ENCODE measurements at places on chromosomes 16 and 17.

GRCh38 chr17:50035421-50035879 lies 20.5 kb upstream of the ITGA3 start:
- no peak for DNase-seq

DNA sequence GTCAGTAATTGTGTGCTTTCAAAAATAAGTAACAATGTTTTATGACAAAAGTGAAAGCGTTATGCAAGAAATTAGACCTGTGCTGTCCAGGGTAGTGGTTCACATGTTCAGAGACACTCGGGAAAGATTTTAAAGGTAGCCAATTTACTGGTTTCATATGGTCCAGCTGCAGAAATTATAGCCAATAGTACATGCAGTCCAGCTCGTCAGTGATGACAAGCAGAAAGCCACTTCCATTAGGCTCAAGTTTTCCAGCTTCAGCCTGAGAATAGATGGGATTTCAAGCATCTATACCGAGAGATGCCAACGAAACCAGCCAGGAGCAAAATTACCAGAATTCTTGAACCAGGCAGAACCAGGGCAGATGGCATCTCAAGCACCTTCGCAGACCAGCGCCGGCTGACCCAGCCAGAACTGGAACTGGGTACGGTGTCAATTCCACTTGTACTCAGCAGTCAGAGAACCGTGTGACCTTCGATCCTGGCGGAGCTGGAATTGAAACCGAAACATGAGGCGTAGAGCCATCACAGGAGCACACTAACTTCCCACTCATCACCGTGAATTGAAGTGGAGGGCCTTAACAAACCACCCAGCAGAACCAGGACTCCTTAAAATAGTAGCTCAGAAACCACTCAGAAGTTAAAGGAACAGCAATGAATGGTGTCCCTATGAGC lies 207.9 kb upstream of the HSBP1 start:
- no peak for DNase-seq

DNA sequence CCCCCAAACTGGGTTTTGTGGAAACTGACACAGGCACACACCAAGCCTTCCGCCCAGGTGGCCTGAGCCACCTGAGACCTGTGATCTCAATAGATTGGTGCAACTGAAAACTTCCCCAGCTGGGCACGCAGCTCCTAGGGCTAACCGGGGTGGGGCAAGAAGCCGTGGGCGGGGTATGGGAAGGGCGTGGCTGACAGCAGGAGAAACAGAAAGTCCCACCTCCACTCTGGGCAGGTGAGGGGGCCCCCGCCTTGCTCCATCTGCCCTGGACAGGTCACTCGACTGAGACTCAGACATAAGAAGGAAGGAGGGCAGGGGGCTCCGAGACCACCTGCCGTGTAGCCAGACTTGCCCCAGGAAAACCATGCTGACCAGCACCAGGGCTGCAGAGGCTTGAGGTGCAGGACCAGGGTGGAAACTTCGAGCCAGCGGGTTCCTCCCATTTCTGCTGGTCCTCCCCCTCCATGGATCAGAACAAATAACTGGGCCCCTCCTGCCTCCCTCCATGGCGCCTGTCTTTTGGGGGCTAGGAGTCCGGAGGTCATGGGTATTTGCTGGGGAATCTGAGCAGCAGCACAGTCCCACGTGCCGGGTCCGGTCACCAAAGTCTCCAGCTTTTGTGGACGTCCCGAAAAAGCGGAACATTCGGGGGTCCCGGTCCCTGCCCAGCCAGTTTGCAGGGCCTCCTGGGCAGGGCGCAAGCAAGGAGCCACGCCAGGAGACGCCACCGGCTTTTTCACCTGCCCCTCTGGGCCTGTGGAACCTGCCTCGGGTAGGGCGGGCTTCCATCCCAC lies 1.3 kb downstream of the TIMP2 start:
- no peak for DNase-seq

GRCh38 chr17:33124871-33125551 lies 133.4 kb downstream of the SPACA3 start:
- DNase-seq = no peak

DNA sequence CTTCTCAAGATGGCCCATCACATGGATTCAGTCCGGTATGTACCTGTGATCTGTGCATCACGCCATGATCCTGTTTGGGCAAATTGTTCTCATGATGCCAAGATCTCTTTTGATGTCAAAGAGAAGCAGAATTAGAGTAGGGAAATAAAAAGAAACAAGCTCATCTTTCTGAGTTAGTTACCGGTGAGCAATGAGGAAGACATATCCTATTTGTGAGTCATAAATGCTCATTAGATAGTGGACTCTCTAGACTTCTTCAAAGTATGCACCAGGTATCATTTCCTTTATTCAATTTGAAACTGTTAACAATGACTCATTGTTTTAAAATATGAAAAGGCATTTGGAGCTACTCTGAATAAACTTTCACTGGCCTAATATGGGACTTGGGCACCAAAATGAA lies 8.0 kb upstream of the KRTAP4-12 start:
- no peak for DNase-seq

GRCh38 chr17:73797594-73798110 lies 153.4 kb upstream of the SDK2 start:
- DNase-seq = no peak

DNA sequence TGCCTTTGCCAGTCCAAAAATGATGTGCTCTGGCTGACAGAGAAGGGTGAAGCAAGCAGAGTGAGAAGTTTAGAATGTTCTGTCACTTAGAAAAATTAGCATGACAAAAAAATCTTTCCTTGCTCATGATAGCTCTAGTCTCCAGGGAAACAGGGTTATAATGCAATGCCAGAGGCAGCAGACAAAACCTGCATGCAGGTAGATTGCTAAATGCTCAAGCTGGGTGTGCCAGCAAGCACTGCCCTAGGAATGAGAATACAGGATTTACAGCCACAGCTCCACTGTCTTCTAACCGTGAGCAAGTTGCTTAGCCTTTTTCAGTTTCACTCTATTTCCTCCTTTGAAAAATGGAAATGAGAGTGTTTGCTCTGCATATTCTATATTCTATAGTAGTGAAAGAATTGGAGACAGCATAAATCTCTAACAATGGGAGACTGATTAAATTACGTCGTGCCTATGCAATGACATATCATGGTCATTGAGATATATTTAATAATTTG lies 516.6 kb upstream of the C16orf82 start:
- DNase-seq = no peak

- no peak for DNase-seq
These were observed 55.5 kb downstream of the OTOA start for GRCh38 chr16:21719283-21719682.

DNA sequence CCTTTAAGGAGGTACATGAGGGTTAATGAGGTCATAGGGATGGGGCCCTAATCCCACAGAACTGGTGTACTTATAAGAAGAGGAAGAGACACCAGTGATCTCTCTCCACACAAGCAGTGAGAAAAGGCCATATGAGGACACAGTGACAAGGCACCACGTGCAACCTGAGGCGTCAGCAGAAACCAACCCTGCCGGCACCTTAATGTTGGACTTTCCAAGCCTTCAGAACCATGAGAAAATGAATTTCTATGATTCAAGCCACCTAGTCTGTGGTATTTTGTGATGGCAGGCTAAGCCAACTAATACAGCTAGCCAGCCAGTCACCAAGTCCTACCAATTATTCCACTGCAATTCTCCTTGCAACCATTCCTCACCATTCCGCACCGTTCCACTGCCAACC lies 39.5 kb downstream of the COPRS start:
- no peak for DNase-seq

- no peak for DNase-seq
These were observed 163.3 kb downstream of the XYLT1 start for GRCh38 chr16:17307504-17307903.
